ENCODE measurements at places on chromosomes 3 and 15.

- DNase-seq, result no peak
Observed at GRCh38 chr3:134365766-134366065, 8.5 kb downstream of the AMOTL2 start.

- no peak for DNase-seq
Observed at GRCh38 chr3:141108039-141108438, 56.9 kb downstream of the SPSB4 start.

DNA sequence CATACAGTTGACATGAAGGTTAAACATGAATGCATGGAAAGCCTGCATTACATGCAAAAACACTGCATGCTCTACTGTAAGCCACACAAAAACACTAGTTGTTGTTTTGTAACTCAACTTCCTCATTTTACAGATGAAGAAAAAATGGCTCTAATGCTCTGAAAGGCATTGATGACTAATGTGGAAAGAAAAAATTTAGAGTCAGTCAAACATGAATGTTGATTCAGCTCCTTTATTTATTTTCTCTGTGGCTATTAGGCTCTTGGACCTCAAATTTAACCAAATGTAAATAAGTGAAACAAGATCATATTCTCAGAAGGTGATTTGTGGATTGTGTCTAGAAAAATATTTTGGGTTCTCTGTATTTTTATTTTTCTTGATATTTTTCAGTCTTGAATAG, 336.7 kb upstream of the ZNF717 start:
- no peak for DNase-seq

- no peak for DNase-seq
Observed at GRCh38 chr3:112446343-112446742, 52.9 kb downstream of the BTLA start.

- no peak for DNase-seq
Observed at GRCh38 chr15:81255958-81256320, 59.3 kb downstream of the IL16 start.

All from endothelial cell (in vitro differentiated cells).